ENCODE measurements at places on chromosomes 13 and 19.
A peak's percentile ranks its signal among the peaks of the same experiment; 100 is the strongest.

- no peak for DNase-seq
Measured at GRCh38 chr13:33284031-33284430, 1.5 kb downstream of the STARD13 start.

DNA sequence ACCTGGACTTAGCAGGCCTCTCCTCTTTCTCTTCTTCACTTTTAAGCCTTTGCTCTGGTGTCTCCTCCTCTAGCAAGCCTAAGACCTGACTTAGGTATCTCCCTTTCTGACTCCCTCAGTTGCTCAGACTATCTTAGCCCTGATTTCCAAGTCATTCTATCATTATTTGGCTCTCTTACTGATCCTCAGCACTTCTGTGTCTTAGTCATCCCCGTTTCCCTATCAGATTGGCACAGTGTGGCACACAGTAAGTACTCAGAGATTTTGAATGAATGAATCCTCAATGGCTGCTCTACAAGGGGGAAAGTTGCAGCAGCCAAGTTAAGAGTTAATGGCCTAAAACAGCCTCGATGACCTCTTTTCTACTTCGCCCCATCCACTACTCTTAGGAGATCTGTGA lies 8.2 kb downstream of the KCTD12 start:
- no peak for DNase-seq

DNA sequence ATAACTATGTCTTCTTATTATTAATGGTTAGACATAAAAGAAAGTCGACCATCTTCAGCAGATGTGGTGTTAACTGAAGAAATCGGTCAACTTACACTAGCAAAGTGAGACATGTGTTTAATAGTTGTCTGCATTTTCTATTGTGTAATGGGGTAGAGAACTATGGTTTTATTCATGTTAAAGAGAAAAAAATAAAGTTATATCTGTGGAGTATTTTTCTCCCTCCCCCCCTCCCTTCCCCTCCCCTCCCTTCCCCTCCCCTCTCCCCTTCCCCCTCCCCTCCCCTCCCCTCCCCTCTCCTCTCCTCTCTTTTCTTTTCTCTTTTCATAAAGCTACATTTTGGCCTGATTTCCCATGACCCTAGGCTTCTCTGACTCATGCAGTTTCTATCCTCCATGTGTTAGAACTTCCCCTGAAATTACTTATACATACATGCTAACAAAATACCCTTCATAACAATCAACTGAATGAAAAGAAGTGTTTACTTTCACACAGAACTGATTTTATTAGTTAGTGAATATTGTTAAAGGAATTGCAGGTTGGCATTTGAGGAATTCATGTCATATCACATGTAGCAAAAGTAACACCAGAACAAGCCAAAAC lies 1431.0 kb upstream of the ATXN8OS start:
- DNase-seq, result no peak

- DNase-seq, result no peak
Measured at GRCh38 chr13:36357692-36358091, 11.5 kb upstream of the SPART start.

GRCh38 chr13:36806102-36806501 lies 12.9 kb upstream of the RFXAP start:
- no peak for DNase-seq

- no peak for DNase-seq
Measured at GRCh38 chr13:30140973-30141372, 166.4 kb downstream of the KATNAL1 start.

DNA sequence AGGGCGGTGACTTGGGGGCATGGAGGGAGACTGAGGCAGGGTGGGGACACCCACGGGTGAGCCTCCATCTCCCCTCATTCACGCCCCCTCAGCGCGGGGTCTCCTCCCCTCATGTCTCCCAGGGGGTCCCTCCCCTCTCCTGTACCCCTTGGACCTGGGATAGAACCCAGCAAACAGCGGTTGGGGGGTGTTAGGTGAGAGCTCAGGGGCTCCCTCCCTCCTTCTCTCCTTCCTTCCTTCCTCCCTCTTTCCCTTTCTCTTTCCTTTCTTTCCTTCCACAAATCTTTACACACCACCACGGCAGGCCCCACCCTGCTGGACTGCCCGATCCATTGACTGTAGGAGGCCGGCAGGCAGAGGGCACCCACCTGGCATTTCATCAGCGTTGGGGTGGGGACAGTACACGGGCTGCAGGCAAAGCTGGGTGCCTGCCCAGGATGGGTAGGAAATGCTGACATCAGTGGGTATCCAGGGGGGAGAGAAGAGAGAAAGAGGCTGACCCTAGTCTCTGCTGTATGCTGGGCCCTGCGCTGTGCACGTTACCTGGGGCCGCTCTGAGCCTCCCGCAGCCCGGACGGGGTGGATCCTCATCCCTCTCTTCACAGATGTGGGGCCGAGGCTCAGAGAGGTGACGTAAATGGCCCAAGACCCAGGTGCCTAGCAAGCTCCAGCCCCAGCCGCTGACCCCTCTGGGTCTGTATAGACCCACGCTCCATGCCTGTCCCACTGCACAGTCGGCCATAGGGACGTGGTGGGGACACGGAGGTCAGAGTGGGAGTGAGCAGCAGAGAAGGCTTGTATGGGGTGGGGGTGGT lies 3.5 kb downstream of the SSC5D start:
- no peak for DNase-seq

DNA sequence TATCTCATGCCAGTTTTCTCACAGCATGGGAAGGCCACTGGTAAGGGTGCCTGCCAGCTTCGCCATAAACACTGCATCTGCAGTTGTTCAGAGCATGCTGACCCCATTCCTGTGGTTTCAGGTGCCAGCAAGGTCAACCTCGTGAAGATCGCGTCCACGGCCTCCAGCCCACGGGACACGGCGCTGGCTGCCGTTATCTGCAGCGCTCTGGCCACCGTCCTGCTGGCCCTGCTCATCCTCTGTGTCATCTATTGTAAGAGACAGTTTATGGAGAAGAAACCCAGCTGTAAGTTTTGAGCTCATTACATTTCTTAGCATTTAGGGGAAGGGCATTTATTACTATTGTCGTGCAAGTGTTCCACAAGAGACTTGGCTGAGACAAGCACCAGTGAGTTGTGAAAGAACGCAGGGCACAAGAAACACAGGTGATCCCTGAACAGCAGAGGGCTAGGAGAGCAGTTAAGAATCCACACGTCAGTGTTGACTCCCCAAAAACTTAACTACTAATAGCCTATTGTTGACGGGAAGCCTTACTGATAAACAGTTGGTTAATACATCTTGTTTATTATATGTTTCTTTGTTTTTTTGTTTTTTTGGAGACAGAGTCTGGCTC lies 88.8 kb downstream of the TNFRSF19 start:
- no peak for DNase-seq

DNA sequence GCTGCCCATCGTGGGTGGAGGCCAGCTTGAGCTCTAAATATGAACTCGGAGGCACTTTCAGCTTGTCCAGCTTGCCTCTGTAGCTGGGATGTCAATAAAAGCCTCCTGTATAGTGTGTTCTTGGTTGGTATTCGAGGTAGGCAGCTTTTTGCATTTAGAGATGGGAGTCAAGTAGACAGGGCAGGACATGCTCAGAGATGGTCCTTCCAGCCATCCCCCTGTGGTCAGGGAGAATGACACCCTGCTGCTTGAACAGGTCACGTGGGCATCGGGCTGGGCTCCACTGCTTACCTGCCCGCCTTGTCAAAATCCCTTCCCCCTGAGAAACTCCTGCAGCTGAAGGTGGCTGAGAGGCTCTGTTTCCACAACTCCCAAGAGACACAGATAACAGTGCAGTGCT lies 302.5 kb downstream of the ZNF536 start:
- no peak for DNase-seq

- DNase-seq, result no peak
Measured at GRCh38 chr19:29673451-29674371, 8.4 kb downstream of the PLEKHF1 start.

DNA sequence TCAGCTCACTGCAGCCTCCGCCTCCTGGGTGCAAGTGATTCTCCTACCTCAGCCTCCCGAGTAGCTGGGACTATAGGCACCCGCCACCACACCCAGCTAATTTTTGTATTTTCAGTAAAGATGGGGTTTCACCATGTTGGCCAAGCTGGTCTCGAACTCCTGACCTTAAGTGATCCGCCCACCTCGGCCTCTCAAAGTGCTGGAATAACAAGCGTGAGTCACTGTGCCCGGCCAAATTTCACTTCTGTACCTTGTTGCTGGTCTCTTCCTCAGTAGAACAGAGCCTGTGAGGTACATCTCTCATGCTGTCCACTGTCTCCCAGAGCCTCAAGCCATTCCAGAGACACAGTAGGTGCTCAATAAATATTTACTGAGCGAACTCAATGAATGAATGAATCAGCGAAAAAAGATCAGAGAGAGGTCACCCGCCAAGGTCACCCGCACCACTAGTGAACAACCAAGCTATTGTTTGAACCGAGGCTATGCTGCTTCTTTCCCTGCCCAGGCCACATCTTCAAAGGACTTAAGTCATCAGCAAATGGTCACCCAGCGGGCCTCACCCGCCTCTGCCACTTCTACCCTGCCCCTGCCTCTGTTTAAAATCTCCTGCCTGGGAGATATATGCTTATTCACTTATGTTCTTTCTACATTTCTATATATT lies 9.3 kb downstream of the TMEM143 start:
- no peak for DNase-seq

DNA sequence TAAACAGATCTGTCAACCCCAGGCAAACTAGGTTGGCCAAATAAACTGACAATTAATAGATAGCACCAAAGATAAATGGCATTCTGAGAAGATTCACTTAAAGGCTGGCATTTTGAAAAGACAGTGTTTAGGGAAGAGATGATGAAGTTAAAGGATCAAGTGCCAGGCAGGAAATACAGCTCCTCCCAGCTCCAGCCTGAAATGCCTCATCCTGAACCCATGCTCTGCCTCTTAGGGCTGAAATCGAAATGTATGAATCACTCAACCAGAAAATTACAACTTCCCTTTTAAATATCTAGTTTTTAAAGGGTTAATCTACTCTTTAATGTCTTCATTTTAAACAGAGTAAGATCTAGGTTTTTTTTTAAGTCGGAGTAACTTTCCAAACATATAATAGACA lies 171.2 kb upstream of the UBL3 start:
- no peak for DNase-seq

GRCh38 chr13:50617134-50617721 lies 226.3 kb downstream of the DLEU7 start:
- no peak for DNase-seq

- DNase-seq, result peak; percentile 91
Measured at GRCh38 chr19:12789904-12790619, 1.2 kb upstream of the JUNB start.

GRCh38 chr19:7098096-7098495 lies 28.6 kb downstream of the ZNF557 start:
- DNase-seq, result no peak

- no peak for DNase-seq
Measured at GRCh38 chr19:30479231-30479630, 107.0 kb downstream of the ZNF536 start.

- DNase-seq, result no peak
Measured at GRCh38 chr13:111215081-111216047, 100.3 kb downstream of the ARHGEF7 start.

DNA sequence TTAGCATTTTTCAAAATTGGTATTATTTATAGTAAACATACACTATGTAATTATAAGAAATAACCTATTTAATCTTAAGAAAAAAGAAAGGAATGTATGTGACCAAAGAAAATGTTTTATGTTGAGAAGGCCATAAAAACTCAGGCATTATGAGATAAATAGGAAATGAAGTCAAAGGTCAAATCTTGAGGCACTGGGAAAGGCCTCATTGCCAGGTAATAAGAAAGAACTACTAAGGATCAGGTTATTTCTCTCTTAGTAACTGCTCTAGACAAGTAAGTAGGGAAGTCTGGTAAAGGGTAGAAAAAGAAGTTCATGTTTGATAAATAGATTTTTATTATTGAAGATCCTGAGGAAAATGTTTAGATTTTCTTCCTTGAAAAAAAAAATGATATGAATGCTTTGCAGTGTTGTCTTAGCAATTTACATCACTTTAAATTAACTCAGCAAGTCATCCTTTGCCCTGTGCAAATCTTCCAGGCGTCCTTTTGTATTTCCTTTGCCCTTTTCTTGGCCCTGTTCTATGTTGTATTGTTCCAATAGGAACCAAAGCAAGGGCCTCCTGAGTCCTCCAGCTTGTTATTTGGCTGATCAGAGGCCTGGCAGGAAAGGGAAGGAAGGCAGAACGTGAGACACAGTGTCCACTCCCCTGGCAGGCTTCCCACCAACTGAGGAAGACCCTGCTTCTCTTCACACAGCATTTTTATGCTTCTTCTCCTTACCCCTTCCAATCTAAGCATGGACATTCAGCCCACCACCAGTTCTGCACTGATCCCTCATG lies 260.4 kb upstream of the MIR17HG start:
- DNase-seq, result no peak

DNA sequence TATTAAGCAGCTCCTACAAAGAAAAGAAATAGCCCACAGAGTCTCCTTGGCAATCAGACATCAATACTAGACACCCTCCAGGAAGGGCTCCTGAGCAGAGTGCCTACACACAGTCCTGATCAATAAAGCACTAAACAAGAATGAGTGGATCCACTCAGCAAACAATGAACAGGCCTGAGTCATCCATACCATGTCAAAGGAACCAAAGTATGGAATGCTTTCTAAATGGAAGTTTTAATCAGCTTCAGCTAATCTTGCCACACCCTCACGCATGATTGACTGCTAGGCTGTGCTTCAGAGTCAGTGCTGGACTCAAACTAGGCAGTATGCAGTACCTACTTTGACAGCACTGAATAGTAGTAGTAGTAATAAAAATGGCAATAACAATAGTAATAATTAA lies 392.7 kb upstream of the HTR2A start:
- no peak for DNase-seq

DNA sequence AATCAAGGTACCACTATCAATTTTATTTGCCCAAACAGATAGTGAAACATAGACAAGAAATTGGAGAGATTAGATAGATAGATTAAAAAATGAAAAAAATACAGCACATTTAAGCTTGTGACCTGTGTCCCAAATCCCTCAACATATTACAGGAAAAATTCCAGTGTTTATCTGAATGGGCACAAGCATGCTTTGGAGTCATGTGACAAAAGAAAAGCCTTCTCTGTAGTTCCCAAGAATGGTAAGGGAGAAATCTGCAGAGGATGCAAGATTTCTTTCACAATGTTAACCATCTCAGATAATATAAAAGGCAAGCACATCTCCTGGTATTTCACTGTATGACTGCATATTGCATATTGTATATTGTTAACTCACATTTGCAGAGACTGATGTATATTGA lies 168.0 kb downstream of the PCDH9 start:
- no peak for DNase-seq

- no peak for DNase-seq
Measured at GRCh38 chr19:57002710-57003109, 117.1 kb upstream of the USP29 start.

GRCh38 chr19:13092158-13092543 lies 10.5 kb downstream of the LYL1 start:
- no peak for DNase-seq

GRCh38 chr13:99647596-99647985 lies 146.3 kb downstream of the TM9SF2 start:
- no peak for DNase-seq

DNA sequence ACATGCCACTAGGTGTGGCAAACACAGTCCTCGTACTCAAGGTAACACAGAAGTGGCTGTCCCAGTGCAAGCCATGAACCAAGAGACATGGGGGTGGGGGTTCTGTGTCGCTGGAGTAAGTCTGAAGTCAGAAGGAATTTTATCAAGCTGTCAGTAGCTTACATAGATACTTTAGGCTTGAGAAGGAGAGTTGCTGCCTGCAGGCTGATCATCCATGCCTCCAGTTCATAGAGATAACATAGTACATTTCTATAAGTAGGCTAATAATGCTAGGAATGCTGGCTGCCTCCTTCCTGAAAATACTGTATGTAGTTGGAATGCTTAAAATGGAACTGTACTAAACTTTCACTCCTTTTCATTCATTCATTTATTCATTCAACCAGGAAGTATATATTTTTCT lies 70.1 kb downstream of the CAB39L start:
- DNase-seq, result no peak

Data from T-helper 1 cell (primary cell).